ENCODE measurements at places on chromosomes 4 and X.

DNA sequence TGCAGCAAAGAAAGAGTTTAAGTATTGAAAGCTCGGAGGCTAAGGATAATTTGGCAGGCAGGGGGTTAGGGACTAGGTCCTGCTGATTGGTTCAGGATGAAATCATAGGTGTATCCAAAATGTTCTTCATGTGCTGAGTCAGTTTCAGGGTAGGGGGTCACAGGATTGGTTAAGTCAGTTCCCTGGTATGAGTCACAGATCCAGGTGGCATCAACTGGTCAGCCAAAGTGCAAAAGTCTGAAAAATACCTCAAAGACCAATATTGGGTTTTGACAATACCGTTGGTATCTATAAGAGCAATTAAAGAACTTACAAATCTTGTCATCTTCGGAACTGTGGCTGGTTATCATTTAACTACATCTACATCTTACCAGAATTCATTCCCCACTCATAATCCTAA, 25.6 kb upstream of the PRDM8 start:
- DNase-seq, result no peak

GRCh38 chrX:110419512-110419911, 60.9 kb downstream of the RTL9 start:
- DNase-seq, result no peak

DNA sequence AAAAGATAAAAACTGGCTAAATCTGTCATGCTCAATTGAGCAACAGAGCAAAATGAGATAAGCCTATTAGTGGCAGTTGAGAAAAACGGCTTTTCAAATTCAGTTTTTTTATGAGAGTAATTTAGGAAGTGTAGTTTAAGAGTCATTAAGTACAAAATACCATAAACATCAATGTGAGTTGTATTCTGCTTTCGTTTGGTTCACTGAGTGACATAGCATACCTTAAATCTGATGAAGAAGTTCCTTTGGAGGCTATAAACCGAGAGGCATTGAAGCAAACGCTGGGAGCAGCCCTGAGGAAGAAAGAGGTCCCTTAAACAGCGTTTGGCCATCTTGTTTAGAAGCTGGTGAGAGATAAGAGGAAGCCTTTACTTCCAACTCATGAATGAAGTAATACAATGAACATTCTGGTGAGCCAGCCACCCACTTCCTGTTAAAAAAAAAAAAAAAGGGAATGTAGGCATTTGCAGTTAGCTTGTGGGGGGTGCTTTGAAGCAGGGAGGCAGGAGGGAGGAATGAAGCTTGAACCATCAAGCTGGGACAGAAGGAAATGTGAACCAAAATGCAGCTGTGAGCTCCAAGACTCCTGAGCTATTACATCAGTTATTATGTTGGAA, 132.3 kb downstream of the ZNF330 start:
- no peak for DNase-seq

GRCh38 chrX:14027036-14027435, 2.7 kb downstream of the GEMIN8 start:
- no peak for DNase-seq

DNA sequence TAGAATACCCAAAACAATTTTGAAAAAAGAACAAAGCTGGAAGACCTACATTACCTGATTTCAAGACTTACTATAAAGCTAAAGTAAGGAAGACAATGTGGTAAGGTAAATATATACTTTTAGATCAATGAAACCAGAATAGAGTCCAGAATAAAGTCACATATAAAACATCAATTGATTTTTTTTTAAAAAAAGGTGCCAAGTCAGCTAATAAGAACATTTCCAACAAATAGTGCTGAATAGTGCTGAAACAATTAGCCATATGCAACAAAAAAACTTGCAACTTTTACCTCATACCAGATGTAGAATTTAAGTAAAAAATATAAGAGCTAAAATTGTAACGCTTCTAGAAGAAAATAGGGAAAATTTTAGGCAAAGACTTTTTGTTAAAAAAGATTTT, 73.0 kb upstream of the PDHA1 start:
- no peak for DNase-seq

GRCh38 chr4:152063621-152064240, 302.9 kb upstream of the GATB start:
- DNase-seq, result no peak

- DNase-seq, result no peak
Measured at GRCh38 chr4:124085561-124086180, 626.9 kb downstream of the ANKRD50 start.

- DNase-seq, result no peak
Measured at GRCh38 chr4:89781321-89781720, 55.6 kb downstream of the SNCA start.

DNA sequence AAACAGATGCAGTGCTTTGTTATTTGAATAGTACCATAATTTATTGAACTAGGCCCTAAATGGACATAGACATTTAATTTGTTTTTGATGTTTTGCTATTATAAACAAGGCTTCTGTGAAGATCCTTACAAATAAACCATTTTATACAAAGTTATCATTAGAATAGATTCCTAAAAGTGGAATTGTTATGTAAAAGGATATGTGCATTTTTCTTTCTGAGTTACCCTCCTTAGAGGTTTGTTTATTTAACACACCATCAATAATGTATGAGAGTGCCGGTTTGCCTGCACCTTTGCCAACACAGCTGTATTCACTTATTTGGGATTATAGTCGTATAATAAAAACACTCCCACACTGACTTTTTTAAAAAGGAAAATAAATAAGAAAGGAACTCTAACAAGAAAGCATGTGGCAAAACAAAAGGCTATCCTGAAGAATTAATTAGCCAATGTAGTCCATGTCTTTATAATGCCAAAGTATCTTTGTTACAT, 84.8 kb downstream of the PAK3 start:
- DNase-seq, result no peak

DNA sequence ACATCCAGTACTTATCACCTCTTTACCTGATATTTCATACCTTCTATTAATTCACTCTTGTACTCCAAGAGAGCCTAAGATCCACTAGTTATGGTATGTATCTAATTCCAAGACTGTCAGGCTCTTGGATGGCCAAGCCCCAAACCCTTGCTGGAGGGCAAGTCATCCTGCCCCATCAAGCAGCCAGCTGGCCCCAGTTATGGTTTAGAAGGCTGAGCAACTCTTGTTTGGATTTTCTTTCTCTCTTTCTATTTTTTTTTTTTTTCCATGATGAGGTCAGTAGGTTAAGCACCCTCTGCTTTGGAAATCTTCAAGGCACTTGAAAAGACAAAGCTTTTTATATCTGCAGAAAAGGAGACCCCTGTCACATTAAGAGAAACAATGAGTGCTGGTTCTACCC, 10.9 kb upstream of the FGF16 start:
- DNase-seq, result no peak

GRCh38 chrX:49862093-49862492, 17.2 kb upstream of the USP27X start:
- no peak for DNase-seq

- no peak for DNase-seq
Measured at GRCh38 chr4:57378766-57379165, 268.6 kb upstream of the IGFBP7 start.

GRCh38 chrX:110218591-110218990, 99.3 kb downstream of the AMMECR1 start:
- DNase-seq, result no peak

DNA sequence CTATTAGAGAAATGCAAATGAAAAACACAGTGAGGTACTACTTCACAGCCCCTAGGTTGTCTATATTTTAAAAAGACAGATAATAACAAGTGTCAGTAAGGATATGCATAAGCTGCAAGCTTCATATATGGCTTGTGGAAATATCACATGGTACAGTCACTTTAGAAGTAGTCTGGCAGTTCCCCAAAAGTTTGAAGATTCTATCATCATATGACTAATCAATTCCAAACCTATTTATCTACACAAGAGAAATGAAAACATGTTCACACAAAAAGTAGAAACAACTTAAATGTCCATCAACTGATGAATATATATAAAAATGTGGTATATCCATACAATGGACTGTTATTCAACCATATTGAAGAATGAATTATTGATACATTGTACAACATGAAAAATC, 185.8 kb upstream of the STK26 start:
- DNase-seq, result no peak

- DNase-seq, result no peak
Measured at GRCh38 chr4:55321707-55322264, 24.3 kb upstream of the SRD5A3 start.

GRCh38 chrX:143455046-143455445, 62.2 kb downstream of the SPANXN3 start:
- no peak for DNase-seq

DNA sequence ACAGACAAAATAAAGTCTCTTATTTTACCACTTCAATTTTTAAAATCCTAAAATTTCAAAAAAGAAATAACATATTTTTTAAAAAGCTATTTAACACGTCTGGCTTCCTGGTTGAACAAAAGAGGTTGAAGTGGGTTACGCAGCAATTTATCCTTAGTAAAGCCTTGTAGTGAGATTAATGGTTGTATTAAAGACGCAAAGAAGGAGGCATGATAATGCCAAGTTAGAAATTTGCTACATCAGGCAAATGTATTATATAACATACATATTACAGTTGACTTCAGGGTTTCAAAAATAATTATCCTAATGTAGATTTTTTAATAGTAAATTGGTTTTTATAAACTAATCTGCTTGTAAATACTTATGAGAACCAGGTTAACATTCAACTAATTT, 35.3 kb downstream of the ANKRD17 start:
- no peak for DNase-seq

GRCh38 chr4:169869490-169869889, 111.7 kb upstream of the HPF1 start:
- DNase-seq, result no peak

DNA sequence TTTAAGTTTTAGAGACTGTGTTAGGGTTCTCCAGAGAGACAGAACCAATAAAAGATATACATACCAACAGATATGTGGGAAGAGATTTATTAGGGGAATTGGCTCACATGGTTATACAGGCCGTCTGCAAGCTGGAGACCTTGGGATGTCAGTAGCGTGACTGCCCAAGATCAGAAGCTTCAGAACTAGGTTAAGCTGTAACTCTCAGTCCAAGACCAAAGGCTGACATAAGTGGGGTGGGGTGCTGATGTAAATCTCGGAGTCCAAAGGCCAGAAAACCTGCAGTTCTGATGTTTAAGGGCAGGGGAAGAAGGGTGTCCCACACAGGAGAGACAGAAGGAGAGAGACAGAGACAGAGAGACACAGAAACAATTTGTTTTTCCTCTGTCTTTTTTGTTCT, 10.5 kb downstream of the CLDN34 start:
- DNase-seq, result no peak

DNA sequence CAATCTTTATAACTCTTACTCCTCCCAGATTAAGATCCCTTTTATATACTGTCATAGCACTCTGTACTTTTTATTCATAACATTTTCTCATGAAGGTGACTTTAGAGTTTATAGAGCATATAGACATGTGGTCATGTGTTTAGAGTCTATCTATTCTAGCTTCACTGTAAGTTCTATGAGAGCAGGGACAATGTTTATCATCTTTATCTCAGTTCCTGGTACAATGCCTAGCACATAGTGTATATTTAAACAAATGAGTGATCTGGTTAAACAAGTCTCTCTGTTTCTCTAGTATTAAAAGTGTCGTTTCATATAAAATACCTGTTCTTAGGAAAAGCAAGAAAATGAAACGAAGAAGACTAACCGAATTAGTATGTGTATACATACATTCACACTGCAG, 3.2 kb downstream of the CXCL6 start:
- DNase-seq, result no peak

GRCh38 chrX:71532078-71532752, 689 bp upstream of the OGT start:
- no peak for DNase-seq

GRCh38 chr4:156953951-156954350, 17.6 kb downstream of the PDGFC start:
- DNase-seq, result no peak

GRCh38 chr4:2360396-2360730, 58.1 kb downstream of the ZFYVE28 start:
- DNase-seq, result no peak

DNA sequence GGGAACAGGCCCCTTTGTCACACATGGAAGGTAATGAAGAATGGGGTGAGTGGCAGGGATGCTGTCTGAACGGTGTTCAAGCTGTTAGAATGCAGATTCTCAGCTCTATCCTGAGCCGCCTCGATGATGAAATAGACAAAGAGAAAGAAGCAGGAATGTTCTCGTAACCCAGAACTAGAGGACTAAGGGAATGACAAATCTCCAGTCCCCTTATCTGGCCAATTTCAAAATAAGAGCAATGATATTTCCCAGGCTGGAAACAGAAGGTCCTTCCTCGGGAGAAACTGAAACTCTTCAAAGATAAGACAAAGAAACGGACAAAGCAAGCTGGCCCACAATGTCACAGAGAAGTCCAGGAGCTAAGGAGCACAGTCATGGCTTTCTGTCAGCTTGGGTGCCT, 29.5 kb upstream of the MTNR1A start:
- no peak for DNase-seq

DNA sequence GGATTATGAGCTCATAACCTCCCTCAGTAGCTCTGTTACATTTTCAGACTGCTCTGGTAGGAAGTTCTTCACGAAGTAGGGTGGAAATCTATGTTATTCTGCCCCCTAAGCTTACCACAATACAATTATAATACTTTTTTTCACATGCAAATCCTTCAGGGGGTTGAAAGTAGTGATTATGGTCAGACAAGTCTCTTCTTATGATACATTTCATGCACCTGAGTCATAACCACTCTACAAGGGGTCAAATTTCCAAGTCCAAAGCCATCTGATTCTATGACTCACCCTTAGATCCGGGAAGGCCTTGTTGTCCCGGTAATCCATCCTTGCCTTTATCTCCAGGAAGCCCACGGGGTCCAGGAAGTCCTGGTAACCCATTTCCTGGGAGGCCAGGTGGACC, 95.2 kb downstream of the ATG4A start:
- no peak for DNase-seq

- no peak for DNase-seq
Measured at GRCh38 chrX:123447506-123447905, 263.4 kb downstream of the GRIA3 start.

GRCh38 chr4:6230502-6230785, 30.1 kb upstream of the JAKMIP1 start:
- DNase-seq, result no peak

DNA sequence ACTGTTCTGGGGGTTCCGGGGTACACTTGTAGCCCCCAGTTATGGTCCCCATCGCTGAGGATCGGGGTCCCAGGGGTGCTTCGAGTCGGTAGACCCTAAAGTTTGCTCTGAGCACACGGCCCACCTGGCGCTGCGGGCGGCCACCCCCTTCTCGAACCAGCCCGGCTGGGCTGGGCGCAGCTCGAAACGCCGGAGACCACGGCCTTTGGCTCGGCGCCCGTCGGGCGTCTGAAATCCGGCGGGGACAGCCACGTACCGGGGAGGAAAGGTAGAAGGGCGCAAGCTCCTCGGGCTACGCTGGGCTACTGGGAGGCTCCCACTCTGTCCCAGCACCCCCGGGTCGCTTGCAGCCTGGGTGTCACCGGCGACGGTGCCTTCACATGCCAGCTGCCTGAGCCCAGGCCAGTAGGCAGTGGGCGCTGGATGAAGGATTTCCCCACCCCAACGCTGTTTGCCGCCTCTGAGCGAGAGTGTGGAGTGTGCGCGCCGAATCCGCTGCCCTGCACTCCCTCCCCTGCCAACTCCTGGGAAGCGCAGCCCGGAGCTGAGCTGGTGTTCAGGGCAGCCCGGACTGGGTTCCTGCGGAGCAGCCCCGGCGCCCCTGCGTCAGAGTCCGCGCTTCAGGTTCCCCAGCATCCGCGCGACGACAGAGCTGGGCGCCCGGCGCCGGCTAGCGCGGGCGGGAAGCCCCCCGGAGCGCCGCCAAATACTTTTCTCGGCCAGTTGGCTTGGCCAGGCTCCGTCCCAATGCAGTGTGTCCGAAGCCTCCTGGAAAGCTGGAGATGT, 637 bp downstream of the MAMLD1 start:
- no peak for DNase-seq

Measured in activated gamma-delta T cell (primary cell).